ENCODE measurements at places on chromosomes 16 and 17.

GRCh38 chr17:75878174-75878998 lies at the start of gene TRIM47:
TSS of gene TRIM47 (minus strand) at chr17:75878581. CDS start at chr17:75878548, 33 bp downstream.
- peak; percentile 55 for DNase-seq

GRCh38 chr16:86231996-86232350 lies 278.4 kb upstream of the FOXF1 start:
- DNase-seq: no peak

GRCh38 chr16:68893710-68894705 lies 50.7 kb downstream of the TANGO6 start:
- DNase-seq: no peak

GRCh38 chr17:72560303-72561247 lies 439.8 kb downstream of the SOX9 start:
- peak; percentile 61 for DNase-seq

- DNase-seq: no peak
These were observed 27.6 kb upstream of the RBBP6 start for GRCh38 chr16:24511792-24512191.

DNA sequence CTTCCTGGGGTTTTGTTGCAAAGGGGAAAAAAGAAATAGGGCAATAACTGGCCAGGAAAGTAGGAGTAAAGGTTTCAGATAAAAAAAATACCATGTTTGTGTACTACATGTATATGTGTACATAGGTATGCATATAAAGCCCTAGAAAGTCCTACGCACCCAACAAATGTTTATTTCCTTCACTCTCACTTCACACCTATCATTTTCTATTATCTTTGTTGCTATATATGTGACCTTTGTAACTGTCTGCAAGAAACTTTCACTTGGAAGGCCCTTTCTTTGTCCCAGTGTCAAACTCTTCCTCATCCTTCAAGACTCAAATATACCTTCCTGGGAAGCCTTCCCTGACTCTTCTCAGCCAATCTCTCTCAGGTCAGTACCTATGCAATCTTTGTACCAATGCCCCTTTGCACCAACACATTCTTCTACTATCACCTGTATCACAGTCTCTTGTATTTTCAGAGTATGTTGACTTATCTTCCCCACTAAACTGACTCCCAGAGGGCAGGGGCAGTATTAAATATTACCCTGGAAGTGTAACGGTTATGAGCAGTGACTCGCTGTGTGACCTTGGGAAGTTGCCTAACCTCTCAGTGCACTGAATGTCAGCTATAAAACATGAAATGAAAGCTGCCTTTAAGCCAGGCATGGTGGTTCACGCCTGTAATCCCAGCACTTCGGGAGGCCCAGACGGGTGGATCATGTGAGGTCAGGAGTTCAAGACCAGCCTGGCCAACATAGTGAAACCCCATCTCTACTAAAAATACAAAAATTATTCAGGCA lies 6.5 kb downstream of the XPO6 start:
- DNase-seq: no peak

GRCh38 chr16:346587-346986 lies 5.9 kb downstream of the AXIN1 start:
- no peak for DNase-seq

GRCh38 chr16:27084307-27085028 lies 17.7 kb downstream of the C16orf82 start:
- no peak for DNase-seq

DNA sequence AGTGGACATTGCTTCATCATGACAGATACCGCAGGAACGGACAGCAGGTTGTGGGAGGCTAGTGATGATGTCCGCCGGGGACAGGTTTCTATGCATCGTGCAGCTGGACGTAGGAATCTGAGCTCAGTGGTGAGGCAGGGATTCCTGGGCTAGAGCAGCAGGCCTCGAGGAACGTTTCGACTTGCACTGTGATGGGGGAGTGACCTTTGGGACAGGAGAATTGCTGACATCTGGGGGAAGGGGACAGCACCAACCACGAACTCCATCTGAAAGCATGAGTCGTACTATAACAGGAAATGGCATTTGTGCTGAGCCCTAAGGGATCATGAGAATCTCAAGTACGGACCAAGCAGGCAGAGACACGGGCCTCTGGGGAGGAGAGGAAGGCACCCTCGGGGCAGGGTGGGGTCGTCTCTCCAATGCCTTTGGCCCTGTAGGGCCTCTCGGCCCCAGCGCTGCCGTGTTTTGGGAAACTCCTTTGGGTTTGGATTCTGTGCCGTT lies 65.8 kb upstream of the ENDOV start:
- no peak for DNase-seq
